ENCODE measurements at places on chromosomes 16 and 17.

GRCh38 chr17:40618754-40619625 lies 28.6 kb downstream of the SMARCE1 start:
- no peak for DNase-seq

DNA sequence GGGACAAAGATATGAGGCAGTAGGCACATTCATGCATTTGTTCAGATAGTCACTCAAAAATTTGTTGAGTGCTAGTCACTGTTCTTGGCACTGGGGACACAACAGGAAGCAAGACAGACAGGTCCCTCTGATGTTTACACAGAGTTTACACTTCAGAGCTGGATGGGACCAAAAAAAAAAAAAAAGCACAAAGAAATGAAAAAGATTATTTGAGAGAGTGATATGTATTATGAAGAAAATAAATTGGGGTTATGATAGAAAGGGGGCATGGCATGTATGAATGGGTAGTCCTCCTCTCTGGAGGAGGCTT lies 3.5 kb upstream of the YPEL2 start:
- DNase-seq = no peak

DNA sequence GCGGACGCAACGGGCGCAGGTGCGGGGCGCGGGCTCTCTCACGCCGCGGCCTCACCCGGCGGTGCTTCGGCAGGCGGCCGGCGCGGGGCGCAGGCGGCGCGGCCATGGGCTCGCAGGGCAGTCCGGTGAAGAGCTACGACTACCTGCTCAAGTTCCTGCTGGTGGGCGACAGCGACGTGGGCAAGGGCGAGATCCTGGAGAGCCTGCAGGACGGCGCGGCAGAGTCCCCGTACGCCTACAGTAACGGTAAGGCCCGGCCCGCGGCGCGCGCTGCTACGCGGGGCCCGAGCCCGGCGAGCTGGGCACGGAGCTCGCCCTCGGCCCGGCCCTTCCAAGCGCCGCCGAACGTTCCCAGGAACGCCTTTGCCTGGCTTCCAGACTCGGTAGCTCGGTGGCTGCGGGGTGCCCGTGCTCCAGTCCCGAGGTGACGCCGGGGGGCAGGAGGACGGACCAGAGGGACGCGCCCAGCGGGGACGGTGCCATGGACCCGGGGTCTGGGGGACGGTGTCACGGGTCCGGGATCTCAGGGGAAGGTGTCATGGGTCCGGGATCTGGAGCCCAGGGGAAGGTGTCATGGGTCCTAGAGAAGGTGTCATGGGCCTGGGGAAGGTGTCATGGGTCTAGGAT lies 435 bp downstream of the RAB40C start:
- DNase-seq = no peak

DNA sequence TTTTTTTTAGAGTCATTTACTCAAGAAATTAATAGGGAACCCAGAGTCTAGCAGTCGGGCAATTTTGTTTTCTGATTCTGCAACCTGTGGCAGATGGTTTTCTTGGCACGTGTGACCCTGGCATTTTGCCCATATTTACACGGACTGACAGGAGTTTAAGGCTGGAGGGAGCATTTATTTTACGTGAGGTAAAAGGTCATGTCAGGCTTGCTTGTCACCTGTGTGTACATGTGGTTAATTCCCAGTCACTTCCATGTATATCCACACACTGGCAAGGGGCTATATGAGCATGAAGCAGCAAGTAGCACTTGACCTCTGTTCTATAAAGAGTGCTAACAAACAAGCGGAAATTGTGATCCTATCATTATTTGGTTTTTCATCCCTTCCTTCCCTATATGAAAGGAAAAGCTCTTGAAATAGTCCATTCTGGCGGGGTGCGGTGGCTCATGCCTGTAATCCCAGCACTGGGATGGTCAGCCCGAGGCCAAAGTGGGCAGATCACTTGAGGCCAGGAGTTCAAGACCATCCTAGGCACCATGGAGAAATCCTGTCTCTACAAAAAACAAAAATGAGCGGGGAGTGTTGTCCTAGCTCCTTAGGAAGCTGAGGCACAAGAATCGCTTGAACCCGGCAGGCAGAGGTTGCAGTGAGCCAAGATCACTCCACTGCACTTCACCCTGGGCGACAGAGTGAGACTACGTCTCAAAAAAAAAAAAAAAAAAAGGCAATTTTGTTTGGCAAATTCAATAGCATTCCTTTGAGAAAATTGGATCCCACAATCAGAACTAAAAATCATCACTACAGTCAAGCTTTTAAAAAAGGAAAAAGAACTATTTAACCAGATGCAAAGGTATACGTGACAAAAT lies 2.1 kb downstream of the SPAG9 start:
- DNase-seq = no peak

- no peak for DNase-seq
These were observed 5.6 kb upstream of the NOTUM start for GRCh38 chr17:81966343-81967243.

GRCh38 chr16:66612422-66612821 lies 7.9 kb downstream of the CMTM3 start:
- no peak for DNase-seq

GRCh38 chr17:27241346-27241946 lies 52.5 kb upstream of the WSB1 start:
- no peak for DNase-seq

DNA sequence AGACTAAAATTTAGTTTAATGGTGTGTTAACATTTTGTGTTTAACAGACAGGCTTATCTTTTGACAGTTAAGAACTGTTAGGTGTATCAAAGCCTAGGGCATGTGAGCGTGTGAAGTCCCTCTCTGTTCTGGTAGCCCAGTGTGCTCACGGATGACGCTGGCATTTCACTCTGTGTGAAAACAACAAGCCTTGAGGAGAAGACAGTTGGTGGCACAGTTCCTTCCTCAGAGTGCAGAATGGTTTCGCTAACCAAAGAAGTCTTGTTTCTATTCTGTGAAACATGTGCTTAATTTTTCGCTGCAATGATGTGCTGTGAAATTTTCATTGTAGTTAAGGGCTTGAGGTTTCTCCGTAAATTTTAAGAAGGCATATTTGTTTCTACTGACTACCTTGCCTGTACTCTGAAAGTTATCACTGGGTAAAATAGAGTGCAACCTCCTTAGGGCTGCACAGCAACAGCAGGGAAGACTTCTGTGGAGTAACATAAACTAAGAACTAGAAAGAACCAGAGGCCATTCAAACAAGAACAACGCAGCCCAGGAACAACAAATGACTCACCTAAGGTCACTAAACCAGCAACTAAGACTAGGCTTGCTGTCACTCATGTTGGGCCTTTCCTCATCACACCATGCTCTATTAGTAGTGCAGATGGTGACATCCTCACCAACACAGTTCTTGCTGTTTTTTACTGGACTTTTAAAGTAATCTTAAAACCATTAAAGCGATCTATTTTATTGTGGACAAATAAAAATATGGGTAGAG lies 33.4 kb downstream of the BRD7 start:
- no peak for DNase-seq

DNA sequence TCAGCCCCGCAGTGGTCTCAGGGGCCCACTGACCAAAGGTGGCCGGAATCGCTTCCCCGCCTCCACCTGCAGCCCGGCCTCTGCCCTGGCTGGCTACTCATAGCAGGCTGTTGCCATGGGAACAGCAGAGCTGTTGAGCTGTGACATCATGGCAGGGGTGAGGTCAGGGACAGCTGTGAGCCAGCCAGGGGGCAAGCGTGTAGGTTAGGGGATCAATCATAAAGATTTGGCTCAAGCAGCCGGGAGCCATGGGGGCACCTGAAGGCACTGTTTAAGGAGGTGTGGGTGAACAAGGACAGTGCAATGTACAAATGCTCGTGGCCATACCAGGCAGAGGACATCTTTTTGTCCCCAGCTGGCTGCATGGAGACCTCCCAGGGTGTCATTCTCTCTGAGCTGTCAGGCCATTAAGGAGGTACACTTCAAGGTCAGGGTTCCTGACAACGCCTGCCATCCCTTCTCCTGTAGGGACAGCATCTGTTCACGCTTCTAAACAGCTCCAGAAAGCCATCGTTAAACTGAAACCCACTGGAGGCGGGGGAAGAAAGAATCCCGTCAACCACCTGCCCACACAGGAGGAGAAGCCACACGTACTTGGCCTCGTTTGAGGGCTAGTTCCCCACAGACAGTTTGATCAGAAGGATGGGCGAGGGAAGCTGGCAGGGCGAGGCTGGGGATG lies at the start of gene CEP295NL:
Gene CEP295NL (minus strand): TSS at position 101 of the 679 bp plus-strand sequence. CDS start 1,373 bp downstream, outside the sequence.
- DNase-seq = no peak

DNA sequence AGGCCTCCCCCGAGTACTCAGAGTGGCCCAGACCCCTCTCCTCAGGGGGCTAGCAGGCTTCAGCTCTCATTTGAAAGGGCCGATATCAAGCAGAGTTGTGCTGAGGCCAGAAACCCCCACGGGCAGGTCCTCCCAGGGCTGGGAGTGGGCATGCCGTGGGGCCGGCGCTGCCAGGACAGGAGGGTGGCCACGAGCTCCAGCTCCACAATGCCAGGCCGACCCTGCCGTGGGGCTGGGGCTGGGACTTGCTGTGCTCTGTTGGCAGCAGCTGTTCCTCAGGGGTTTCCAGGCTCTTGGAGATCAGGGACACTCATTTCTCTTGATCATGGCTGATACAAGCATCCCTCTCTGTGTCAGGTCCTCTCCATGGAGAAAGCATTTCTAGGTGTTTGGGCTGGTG lies 3.2 kb upstream of the NPB start:
- no peak for DNase-seq

DNA sequence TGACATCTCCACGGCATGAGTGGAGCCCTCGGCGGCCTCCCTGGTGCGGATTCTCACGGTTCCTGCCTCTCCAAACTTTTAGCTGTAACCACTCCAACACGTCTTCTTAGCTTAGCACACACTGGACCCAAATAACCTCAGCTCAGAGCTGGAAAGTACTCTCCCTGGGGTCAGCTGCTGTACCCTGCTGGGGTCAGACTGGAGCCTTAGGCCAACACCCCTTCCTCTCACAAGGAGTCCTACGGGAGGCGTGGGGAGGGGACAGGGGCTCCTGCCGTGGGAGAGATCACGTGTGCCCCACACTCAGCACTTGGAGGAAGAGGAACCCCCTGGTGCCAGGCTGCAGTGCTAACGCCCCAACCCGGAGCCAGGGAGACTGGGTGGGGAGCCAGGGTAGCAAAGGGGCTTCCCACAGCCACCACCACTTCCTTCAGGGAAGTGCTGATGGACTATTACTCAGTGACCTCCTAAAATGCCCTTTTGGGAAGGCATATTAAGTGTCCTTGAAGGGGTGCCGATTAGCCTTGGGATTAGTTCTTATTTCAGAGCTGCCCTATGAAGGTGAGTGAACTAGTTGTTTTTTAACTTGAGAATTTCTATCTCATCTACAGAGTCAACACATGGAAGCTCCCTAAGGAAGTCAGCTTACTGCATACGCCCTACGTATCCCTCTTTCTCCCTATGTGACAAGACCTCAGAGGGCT lies 124.0 kb downstream of the HIC1 start:
- no peak for DNase-seq

DNA sequence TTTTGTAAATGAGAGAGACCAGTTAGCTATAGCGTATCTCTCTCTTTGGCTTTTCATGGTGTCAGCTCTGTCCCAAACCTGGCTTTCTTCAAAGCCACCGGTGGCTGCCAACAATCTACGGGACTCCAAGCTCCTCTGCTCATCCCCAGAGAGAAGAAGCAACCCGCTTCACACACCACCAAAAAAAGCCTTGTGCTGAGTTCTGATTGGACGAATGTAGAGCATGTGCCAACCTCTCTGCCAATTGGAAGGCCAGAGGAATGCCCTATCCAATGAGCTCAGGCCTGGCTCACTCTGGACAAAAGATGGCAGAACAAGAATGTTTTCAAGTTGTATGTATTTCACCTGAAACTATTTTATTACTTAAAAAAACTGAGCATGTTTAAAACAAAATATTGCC lies 202.4 kb downstream of the C16orf95 start:
- DNase-seq = no peak

DNA sequence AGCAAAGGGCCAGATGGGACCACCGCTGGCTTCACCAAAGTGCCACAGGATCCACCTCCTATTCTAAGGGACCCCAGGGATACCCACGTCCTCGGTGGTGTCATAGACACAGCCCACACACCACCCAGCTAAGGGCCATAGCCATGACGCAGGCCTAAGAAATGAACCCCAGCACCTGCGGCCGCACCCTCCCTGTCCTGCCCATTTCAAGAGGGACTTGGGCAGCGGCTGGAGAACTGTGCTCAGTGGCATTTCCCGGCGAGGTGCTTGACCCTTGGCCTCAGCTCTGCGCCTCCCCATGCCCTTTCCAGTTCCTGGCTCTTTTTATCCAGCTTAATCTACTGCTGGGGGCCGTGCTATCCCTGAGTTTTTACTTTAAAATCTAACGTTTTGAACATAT lies 27.3 kb downstream of the ZNF778 start:
- no peak for DNase-seq

DNA sequence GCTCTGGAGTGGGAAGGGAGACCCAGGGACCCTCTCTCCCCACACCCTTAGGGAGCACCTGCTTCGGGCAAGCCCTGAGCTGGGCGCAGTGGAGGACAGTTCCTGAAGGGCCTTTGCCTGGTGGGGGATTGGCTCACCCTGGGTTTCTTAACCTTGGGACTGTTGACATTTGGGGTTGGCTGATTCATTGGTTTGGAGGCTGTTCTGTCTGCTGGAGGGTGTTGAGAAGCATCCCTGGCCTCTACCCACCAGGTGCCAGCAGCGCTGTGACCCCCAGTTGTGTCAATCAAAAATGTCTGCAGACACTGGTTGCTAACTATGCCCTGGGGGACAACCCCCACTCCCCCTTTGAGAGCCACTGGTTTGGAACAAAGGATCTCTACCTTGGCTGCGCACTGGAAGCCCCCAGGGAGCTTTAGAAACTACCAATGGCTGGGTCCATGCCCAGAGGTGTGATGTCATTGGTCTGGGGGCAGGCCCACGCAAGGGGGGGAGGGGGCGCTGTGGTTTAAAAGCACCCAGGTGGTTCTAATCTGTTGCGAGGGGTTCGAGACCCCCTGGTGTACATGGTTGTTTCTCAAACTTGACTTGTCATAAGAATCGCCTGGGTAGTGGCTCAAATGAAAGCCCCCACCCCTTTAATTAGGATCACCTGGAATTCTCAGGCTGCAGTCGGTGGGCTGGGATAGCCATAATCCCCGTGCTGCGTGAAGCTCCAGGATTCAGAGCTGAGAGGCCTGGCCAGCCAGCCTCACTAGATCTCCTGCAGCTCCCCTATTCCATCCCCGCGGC lies 151.9 kb upstream of the GSE1 start:
- no peak for DNase-seq

DNA sequence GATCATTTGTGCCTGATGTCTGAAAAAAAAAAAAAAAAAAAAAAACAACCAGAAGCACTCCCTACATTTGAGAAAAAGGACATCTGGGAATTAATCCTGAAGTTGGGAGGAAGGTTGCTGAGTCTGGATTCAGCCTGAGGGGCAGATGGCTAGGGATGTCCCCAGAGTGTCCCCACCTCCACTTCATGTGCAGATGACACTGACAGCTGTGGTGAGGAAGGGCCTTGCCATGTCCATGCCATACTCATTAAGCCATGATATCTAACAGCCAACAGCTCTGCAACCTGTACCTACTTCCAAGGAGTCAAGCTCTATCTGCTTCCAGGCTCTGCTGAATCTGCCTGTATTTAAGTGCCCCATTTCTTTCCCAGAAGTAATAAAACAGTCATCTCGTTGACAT lies 356.0 kb downstream of the CA10 start:
- no peak for DNase-seq

DNA sequence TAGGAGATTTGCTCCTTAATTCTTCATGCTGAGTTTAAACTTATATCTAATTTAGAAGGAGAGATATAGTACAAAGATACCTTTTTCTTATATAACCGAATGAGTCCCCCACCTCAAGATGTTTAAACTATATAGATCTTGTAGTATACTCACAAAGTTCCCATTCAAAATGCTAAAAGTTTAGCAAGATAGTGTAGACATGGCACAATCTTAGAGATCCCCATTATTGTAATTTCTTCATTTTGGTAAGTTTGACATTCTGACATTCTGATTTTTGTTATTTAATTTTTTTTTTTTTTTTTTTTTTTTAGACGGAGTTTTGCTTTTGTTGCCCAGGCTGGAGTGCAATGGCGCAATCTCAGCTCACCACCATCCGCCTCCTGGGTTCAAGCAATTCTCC lies 22.8 kb downstream of the SNTB2 start:
- DNase-seq = no peak

All from GDM1 (cell line).